Stimulated activated CD8-positive, alpha-beta memory T cell treated with anti-CD3 and anti-CD28 coated beads, Interleukin-4, amount 100 ng/mL, for 24 hours (primary cell): ENCODE measurements at places on chromosomes 7 and 10.

GRCh38 chr10:4784667-4785333 is 41.2 kb upstream of the AKR1E2 start:
- no peak for DNase-seq

GRCh38 chr7:12130609-12131008 is 80.5 kb upstream of the TMEM106B start:
- no peak for DNase-seq

DNA sequence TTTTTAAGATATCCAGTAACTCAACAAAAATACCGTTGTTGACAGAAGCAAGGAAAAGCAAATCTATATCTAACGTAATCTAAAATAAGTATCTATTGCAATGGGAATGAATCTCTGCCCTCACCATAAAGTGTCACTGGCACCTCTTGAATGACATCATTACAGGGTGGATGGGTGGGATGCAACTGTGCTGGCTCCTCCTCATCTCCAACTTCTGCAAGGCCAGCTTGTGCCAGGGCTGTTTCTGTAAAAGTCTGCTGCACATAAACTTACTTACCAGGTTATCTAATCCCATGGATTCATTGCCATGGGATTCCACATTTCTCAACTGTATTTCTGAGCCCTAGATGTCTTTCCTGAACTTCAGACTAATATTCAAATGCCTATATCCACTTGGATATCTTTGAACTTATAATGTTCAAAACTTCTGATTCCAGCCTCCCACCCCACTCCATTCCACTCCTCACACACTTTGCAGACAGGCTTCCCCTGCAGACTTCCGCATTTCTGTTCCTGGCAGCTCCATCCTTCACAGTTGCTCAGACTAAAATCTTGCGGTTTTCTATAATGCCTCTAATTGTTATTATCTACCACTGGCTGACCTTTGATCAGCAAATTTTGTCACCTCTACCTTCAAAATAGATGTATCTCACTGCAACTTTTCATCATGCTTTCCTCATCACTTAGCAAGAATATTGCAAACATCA is 10.7 kb downstream of the FGL2 start:
- DNase-seq: no peak

DNA sequence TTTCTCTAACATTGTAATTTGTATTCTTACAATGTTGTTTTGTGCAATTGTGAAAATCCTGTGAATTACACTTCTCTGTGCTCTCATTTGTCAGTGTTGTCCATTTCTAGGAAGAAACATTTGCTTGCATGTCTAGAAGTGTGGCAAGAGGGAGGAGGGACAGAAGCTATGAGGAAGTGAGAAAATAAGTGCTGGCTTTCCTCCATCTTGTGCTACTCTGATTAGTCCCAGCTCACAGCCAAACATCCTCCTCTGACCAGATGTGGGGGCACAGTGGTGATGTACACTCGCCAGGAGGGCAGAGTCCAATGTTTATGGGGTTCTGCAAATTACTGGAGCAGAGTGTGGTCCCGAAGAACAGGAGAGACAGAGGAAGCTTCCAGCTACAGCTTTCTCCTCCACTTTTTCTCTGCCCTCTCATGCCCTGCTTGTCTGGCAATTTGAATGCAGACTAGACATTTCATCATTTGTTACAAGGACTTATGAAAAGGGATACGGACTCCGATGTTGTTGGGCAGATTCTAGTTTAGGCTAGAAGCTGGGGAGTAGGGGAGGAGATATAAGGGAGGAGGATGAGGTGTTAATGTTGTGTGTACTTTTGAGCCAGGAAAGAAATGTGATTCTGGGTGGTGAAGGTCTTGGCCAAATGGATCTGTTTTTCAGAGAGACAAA is 131.0 kb upstream of the C1GALT1 start:
- DNase-seq: no peak

DNA sequence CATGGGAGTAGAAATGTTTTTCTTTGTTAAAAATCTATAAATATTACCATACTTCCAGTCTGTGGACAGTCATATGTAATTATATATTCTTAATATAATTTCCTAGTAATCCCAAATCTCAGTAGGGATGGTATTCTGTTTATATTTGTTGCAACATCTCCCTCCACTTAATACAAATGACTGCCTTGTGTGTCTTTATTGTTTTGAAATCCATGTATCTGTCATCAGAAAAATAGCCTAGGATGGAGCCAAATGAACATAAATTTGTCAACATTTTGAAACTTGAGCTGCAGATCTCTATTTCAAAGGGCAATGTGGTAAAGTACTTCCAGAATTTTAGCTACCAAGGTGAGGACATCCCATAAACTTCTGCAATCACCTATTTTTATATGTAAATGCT is 290.7 kb downstream of the TSPAN12 start:
- no peak for DNase-seq

DNA sequence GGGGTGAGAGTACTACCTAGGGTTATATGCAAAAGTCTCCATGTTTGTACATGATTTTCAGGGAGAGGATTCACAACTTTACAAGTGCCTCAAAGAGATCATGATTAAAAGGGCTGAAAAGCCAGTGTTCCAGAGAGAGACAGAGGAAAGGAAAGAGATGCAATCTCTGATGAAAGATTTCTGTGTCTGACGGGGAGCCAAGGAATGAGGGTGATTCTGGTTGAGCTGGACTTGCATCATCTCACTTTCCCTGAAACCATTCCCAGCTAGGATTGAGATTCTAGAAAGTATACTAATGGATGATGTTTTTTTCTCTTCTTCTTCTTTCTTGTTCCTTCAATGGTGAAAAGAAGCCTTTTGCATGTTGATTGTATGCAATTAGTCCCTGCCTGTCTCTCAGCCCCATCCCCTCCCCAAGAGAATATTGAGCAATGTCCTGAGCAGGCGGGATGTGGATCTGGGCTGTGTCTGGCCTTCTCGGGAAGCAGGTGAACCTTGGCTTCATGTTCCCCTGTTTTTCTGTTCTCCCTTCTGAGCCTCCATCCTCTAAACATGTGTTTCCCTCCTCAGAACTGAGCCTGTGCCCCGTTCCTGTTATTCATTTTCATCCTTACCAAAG is 186.1 kb downstream of the ZNF365 start:
- no peak for DNase-seq

- DNase-seq: no peak
Measured at GRCh38 chr7:139658908-139659675, 118.7 kb downstream of the HIPK2 start.

- no peak for DNase-seq
Measured at GRCh38 chr7:44524811-44525388, 16.2 kb downstream of the NPC1L1 start.

- DNase-seq: no peak
Measured at GRCh38 chr10:117164592-117165537, 26.8 kb upstream of the VAX1 start.

DNA sequence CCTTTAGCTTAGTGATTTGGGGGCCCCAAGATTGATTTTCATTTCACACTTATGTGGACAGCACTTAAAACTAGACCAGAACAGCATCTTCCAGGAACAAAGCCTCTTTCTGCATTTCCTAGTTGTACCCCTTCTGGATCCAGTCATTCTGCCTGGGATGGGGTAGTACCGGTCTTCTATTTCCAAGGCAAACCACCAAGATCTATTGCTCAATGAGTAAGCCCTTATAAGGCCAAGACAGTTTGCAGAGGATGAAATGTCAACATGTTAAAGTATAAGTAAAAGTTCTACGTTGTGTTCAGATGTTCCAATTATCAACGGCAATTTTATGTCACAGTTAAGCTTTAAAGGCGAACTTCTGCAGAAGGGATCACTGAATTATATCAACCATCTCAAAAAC is 106.9 kb upstream of the ZNF746 start:
- DNase-seq: no peak

- DNase-seq: no peak
Measured at GRCh38 chr10:4154191-4154715, 369.2 kb upstream of the KLF6 start.

DNA sequence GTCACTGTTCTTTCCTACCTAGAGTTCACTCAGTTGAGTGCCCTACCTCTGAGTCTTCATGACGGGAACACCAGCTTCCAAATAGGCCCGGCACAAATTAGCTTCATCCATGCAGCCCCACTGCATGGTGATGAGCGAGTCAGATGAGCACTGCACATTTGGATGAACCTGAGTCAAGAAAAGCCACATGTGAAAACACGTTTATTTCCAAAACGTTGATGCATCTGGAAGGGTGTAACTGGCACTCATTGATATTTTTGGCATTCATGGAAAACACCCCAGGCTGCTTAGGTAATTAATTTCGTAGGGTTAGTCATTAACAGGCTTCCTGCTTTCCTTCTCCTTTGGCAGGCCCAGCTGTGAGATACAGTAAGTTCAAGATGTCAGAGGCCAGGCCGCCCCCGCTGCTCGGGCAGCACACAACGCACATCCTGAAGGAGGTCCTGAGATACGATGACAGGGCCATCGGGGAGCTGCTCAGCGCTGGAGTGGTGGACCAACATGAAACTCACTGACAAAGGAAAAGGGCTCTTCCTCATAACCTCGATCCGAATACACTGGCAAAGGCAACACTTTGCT is 725.2 kb downstream of the SUGCT start:
- DNase-seq: no peak

DNA sequence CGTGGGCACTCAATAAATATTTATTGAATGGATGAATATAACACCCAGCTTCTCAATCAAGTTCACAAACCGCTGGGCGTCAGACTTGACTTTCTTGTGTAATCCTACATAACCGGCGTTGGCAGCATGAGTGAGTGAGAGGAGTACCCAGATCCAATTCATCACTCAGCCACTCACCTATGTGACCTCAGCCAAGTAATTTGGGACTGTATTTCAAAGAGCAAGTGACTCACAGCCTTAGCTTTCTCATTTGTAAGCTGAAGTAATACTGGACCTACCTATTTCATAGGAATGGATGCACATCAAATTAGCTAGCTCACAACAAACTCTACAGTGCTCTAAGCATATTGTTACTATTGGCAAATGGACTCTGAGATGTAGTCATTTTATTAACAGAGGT is 53.8 kb upstream of the FAM204A start:
- no peak for DNase-seq

DNA sequence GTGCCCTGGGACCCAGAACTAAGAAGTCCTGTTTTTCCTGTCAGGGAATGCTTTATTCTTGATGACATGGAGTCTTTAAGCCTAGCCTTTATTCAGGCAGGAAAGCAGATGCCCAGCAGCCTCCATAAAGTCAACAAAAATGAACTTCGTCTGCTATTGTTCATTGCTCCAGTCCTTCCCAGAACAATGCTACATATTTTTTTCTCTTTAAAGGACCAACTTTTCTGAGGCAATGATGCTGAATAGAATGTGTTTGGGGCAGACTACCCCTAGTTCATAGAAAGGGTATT is 47.6 kb upstream of the PDCD4 start:
- no peak for DNase-seq

DNA sequence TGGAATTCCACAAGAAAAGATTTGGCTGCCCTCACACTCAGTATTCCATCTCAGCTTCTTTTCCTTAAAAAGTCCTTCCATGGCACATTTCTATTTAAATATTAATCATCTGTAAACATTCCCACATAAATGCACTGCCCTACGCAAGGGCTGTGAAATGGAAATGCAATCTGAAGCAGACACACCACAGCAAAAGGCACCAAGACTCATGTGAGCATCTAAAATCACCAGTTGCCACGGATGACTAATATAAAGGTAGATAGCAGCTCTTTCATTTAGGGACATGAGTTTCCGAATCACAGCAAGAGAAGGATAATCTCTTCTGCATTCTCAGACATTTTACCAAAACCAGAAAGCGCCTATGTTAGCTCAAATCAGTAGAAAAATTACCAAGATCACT is 31.6 kb downstream of the COA1 start:
- no peak for DNase-seq

DNA sequence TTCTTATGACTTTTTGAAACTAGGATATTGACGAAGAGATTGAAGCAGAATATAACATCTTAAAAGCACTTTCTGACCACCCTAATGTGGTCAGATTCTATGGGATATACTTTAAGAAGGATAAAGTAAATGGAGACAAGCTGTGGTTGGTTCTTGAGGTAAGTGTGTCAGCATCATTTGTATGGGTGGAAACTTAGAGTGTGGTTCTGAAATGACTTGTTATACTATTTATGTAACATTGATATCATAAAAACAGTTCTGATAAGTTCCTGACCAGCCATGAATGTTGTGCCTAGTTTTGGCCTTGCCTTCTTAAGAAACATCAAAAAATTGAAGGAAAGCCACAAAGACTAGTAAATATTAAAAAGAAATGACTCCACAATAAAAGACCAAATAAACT is 20.8 kb downstream of the MYO3A start:
- no peak for DNase-seq

DNA sequence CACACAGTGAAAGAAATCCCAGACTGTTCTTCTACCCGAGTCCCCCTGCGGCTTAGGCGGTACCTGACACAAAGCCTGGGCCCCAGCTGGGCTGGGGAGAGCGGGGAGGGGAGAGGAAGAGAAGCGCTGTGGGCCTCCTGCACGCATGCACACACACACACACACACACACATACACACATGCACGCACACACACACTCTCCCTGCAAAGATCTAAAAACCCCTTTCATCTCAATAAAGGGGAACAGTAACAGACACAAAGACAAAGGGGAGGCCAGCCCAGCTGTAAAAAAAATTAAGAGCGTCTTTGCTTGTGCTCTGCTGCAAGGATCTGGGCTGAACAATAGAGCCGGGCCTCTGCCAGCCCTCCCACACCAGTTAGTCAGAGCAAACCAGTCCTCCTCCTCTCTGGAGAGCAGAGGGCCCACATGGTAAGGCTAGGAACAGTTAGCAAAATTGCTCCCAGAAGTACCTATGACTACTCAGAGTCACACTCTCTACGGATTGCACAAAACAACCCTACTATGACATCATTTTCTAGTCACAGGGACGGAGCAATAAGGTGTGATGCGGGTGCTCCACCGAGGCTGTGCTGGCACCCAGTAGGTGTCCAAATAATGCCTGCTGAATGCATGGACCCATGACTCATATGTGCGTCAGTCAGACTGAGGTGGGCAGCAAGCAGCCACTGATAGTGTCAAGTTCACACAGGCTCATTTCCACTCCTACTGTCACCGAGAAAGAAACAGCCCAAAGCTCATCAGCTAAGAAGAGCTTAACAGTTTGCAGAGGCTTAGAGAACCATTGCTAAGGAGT is 9.2 kb downstream of the ITPRIP start:
- peak; percentile 66 for DNase-seq

GRCh38 chr10:18664841-18665478 is 5.7 kb downstream of the ARL5B start:
- DNase-seq: no peak

DNA sequence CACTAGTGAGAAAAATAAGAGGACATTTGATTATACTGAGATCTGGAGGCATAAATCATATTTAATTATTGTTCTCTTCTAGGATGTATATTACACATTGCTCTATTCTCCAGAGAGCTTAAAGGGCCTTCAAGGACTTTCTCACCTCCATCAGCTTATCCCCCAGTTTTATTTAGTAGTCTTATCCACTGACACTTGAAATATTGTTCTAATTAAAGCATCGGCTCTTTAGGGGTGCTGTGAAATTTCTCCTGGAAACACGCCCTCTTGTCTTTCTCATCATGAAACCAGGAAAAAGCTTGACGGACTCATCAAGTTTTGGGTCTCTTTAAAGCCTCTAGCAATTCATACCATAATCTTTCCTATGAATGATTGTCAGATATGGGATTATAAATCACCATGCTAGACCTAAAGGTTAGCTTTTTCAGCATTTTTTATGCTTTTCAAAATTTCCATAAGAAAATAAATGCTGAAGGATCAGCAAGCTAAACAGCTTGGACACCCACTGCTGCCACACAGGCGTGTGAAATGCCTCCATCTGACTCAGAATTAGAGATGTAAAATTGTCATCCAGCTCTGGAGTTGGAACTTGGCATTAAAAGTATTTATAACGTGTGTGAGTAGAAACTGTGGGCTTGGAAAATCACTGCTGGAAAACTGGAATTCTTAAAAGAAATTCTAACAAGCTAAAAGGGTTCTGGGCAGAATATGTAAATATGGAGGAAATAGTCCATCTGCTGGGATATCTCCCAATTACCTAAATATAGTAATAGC is 216.3 kb downstream of the CHRM2 start:
- no peak for DNase-seq
